ENCODE measurements at places on chromosomes 4 and X.

DNA sequence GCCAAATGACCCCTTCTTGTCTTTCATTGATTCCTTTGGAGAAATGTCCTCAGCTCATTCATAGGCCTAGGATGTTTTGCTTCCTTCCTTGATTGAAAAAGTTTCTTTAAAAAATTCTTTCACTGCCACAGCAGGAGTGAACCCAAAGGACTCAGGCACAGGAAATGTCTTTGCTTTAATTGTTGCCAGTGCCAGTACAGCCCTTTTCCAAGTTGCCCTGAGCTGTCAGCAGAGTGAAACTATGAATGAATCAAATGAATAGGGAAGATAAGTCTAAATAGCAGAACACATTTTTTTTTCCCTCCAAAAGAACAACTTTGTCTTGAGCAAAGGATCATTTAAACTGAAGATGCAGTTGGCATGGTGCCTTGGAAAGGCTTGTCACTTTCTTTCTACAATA is 63.8 kb upstream of the SLC4A4 start:
- no peak for DNase-seq

DNA sequence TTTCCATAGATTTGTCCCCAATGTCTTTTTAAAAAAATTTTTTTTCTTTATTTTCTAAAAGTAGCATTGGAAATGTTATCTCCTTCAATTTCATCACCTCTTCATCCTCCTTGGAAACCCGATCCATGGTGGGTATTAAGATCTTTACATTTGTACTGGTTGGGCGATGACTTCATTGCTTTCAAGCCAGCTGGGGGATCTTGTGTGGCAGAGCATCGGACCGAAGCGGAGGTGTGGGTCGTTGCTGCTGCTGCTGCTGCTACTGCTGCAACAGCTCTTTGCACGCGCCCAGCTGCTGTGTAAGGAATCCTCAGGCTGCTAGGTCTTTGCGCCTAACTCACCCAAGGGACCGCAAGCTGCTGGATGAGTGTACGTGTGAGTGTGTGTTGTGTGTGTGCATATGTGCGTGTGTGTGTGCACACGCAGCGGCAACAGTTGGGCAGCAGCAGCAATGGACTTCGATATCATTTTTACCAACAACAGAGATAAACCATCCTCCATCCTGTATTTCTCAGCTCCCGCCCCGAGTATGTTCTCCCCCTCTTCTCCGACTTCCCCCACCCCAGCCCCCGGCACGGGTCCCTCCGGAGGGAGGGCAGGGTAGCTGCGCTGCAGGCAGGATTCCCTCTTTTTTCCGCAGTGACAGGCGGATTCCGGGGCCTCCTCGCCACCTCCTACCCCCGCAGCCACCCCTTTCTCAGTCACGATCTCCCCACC is 768 bp upstream of the CDKL5 start:
- no peak for DNase-seq

GRCh38 chr4:189787216-189788031 is 153.2 kb upstream of the FRG1 start:
- no peak for DNase-seq

DNA sequence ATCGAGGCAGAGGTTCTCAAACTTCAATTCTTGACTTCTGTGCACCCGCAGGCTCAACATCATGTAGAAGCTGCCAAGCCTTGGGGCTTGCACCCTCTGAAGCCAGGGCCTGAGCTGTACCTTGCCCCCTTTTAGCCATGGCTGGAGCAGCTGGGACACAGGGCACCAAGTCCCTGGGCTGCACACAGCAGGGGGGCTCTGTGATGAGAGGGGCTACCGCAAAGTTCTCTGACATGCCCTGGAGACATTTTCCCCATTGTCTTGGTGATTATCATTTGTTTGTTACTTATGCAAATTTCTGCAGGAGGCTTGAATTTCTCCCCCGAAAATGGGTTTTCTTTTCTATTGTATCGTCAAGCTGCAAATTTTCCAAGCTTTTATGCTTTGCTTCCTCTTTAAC is 4.9 kb upstream of the MAGEB17 start:
- no peak for DNase-seq

DNA sequence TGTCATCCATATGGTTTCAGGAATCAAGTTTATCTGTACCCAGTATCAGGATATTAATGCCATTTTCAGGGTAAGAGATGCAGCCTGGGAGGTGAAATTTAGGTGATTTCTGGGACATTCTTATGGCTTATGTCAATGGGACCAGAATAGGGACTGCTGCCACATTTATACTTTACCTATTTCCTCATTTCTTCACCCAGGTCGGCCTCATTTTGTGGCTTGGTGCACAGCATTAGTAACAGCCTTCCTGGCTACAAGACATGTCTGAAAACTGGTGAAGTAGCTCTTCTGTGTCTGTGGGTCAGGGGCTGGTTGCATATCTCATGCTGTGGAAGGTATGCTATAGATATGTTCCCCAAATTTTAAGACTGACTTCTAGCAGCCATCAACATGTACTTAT is 284.8 kb downstream of the AFF2 start:
- DNase-seq = no peak

- no peak for DNase-seq
Measured at GRCh38 chr4:142044271-142044670, 407.9 kb downstream of the IL15 start.

DNA sequence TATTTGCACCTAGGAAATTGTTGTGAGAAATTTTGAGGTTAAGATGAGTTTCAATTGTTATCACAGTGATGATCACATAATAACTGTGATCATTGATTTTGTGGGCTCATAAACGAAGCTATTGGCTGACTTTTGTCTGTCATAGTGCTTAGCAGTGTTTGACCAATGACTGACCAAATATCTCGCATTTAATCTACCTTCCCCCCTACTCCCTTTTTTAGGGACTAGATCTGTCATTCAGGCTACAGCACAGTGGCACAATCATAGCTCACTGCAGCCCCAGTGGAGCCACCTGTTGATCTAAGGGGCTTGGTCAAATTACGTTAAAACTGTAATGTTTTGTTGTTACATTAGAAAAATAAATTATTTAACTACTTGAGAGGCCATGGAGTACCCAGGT is 1.5 kb downstream of the FUNDC2 start:
- DNase-seq = no peak

- DNase-seq = no peak
Measured at GRCh38 chr4:3747581-3747904, 18.6 kb upstream of the ADRA2C start.

DNA sequence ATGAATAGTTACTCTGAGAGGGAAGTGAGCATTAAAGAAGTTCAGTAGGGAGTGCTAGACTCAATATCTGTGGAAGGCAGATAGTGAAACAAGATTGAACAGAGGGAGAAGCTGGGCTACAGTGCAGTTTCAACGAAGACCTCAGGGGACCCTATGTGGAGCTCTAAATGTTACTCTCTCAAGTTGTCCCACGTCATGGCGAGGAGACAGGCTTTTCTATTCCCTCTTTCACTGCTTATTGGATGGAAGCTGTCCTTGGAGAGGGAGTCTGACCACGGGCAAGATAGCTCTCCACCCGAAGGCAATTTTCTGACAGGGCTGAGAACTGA is 42.3 kb upstream of the CCSER1 start:
- DNase-seq = no peak

GRCh38 chr4:8010618-8011017 is 71.0 kb upstream of the AFAP1 start:
- no peak for DNase-seq

- DNase-seq = no peak
Measured at GRCh38 chrX:132908891-132909290, 49.5 kb downstream of the HS6ST2 start.

Data from epithelial cell of prostate (primary cell).